H1 (cell line): ENCODE measurements at places on chromosomes 1 and 21. TPM values are rescaled to one million over a fixed set of nuclear protein-coding genes. Genes with fewer than 3 reads are reported as not detected.

The HSF2BP gene
- 0.71 and 0.93 TPM in 2 replicates for total RNA-seq

DNA sequence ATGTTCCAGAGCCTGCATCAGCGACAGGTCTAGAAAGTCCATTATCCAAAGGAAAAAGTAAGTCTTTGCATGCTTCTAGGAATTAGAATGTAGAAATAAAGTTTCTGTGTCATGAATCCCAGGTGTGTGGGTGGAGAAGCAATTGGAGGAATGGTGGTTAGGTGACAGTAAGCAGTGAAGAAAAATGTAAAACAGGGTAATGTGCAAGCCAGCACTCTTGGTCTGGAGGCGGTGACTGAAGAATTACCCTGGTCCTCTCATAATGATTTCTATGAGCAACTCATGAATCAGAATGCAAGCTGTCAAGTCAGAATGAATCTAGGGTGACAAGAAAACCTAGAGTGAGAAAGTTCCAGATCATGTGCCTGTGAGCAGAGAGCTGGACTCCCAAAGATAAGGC is 33.6 kb downstream of the PLPPR4 start:
- H3K27me3 ChIP-seq, result no peaks in the 10 kb centered on the region
- DNase-seq, result no peak
- no peaks in the 10 kb centered on the region for H3K4me1 ChIP-seq
- no peaks in the 10 kb centered on the region for H3K36me3 ChIP-seq
- H3K27ac ChIP-seq, result no peak overlapping the region

- no peaks in the 10 kb centered on the region; the same call in 1 of the 2 replicates for H3K36me3 ChIP-seq
- DNase-seq, result no peak
- H3K4me1 ChIP-seq, result no peaks in the 10 kb centered on the region
- no peak overlapping the region for H3K4me3 ChIP-seq
Measured at GRCh38 chr21:45457161-45457831, 52.3 kb downstream of the COL18A1 start.

GRCh38 chr1:110212169-110213142 is 2.3 kb downstream of the KCNC4 start:
- H3K27me3 ChIP-seq, result peaks cover 20% of the 10 kb centered on the region
- DNase-seq, result peak; percentile 57
- H3K4me1 ChIP-seq, result peaks cover 20% of the 10 kb centered on the region
- H3K4me3 ChIP-seq, result peak overlapping the region; percentile 49; the same call in 1 of the 2 replicates

DNA sequence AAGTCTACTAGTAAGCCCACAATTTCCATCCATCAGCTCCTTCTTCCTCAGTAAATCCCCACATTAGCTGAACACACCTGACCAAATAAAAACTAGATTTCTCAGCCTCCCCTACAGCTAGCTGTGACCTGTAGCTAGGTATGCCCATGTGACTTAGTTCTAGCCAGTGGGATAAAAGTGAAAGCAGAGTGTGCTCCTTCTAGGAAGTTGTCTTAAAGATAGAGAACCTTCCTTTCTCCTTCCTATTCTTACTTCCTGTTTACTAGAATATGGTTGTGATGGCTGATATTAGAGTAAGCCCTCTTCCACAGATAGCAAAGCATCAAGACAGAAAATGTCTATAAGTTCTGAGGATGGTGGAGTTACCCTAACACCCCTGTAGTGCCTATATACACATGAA is 67.0 kb downstream of the PIK3R3 start:
- H3K27ac ChIP-seq, result no peak overlapping the region
- no peaks in the 10 kb centered on the region for H3K27me3 ChIP-seq
- no peaks in the 10 kb centered on the region; the same call in 1 of the 2 replicates for H3K36me3 ChIP-seq
- H3K4me1 ChIP-seq, result no peaks in the 10 kb centered on the region

DNA sequence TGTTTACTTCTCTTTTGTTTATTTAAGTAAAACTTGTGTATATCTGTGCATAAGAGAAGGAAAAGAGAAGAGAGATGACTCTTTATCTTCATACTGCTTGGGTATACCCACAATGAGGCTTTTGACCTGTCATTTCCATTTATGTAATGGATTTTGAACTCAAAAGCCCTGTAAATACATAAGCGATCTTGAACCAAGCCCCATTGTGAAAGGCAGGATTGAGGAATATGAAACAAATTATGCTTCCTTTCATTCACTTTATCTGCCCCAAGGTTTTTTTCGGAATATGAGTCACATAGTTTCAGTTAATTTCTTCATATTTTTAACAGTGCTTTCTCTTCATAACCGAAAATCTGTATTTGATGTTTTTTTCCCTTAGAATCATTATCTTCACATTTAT is 21.4 kb downstream of the CNST start:
- no peaks in the 10 kb centered on the region for H3K36me3 ChIP-seq
- H3K4me3 ChIP-seq, result no peak overlapping the region
- H3K27ac ChIP-seq, result no peak overlapping the region
- no peaks in the 10 kb centered on the region for H3K4me1 ChIP-seq

The TRIM67 gene
- total RNA-seq, result not detected in 2 replicates

GRCh38 chr1:40462956-40463590 is 12.8 kb downstream of the ZFP69B start:
- H3K27me3 ChIP-seq, result no peaks in the 10 kb centered on the region
- H3K36me3 ChIP-seq, result peaks cover 83% of the 10 kb centered on the region
- no peak overlapping the region for H3K4me3 ChIP-seq
- no peak overlapping the region for H3K27ac ChIP-seq

The CFAP74 gene
- total RNA-seq, result 0.20 and 0.33 TPM in 2 replicates
